Stimulated activated naive CD4-positive, alpha-beta T cell treated with Interleukin-2 at 50 U/mL for 16 hours (primary cell): ENCODE measurements at places on chromosomes 3 and 15.

GRCh38 chr15:40242601-40243000 is 3.7 kb downstream of the PAK6 start:
- no peak for DNase-seq

DNA sequence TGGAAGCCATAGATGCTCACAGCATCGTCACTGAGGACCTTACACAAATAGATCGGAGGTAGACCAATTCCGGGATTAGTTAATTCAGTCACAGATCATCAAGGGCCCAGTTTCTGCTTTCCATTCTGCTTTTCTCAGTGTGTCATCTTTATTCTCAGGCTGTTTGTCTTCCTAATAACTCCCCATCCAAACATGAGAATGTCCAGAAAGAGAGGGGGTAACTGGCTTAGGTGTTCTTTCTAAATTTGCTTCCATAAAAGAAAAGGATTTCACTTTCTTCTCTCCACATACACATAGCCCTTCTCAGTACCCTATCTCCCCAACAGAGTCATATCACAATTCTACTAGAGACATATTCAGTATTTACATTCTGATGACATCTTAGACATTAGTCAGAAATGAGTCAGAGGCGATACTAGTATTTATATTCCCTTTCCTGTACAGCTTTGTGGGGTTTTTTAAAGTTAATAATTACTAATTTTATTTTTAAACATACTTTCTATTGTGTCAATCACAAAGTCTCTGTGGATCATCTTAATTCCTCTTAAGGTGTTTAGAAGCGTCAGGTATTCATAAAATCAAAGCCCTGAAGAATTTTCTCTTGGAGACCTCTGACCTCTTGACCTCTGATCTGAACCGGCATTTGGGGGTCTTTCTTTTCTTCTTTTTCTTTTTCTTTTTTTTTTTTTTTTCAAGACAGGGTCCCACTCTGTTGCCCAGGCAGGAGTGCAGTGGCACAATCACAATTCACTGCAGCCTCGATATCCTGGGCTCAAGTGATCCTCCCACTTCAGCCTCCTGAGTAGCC is 24.3 kb upstream of the IL12A start:
- DNase-seq, result no peak

DNA sequence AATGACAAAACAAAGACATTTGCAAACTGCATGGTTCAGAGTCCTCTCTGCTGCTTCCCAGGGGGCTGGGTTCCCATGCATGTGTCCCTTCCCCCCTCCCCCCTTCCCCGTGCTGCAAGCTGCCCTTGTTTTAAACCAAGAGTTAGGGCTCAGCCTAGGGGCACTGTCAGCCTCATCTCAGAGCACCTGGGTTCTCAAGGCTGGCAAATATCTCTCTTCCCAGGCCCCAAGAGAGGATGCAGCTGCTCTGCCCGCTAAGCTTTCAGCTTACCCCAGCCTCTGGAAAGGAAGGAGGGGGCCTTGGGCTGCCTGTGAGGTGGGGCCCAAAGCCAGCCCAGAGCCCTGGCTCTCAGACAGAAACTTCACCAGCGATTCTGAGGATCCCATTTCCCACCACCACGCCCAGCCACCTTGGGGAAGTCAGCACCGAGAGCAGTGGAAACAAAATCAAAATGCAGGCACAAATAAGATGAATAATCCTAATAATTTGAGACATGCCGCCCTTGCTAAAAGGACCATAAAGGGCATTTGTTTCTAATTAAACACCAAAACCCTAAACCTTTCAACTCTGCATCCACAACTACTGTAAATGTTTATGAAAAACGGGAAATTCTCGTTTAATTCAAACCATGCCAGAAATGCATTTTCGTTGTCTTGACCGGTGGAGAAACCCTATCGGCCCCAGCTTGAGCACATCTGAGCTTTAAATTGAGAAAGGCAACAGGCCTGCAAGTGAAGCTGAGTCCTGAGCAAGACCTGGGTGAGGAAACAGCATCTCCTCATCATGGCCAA is 67.7 kb upstream of the WNT5A start:
- no peak for DNase-seq

DNA sequence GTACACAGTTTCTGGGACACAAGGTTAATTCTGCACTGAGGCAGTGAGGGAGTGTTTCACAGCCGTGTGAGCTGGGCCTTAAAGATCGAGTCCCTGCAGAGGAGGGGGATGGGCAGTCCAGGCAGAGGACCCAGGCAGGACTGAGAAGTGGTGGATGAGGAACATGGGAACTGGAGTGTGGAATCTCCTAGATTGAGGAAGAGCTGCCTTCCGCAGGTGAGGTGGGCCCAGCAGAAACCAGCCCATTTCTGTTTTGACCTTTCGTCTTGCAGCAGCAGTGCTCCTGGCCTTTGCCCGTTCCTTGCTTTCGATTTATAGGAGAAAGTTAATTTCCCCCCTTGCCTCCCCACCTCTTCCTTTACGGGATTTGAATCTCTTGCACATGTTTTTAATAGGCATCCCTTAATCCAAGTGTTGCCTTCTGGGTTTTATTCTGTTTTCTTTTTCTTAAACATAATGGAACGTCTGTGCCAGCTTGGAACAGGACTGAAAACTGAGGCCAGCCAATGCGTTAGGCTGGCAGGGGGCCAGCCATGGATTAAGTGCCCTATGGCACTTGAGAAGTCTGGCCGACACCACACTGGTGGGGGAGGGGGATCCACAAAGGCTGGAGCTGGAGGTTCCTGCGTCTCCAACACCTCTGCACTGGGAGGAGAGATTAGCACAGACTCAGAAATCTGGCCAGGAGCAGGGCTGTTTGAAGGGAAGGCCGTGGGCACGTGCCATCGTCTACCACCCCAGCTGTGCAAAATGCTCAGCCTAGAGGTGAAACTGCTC is 78.1 kb downstream of the AAGAB start:
- no peak for DNase-seq

DNA sequence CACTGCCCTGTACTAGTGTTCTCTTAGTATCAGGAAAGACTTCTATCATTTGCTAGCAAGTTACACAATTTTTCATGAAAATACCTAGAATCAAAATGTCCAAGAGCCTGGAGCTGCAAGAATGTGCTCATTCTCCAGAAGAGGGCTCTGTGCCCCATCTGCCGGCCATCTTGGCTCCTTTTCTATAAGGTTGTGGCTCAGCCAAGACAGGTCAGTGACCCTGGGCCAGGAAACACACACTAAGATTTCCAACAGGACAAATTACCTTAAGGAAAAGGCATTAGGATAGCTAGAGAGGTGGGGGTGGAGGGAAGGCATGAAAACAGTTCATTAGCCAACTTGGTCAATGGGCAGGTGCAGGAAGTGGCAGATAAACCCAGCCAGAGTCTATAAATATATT is 20.7 kb downstream of the TIMP4 start:
- DNase-seq, result no peak

- no peak for DNase-seq
Measured at GRCh38 chr3:44412365-44412764, 65.1 kb downstream of the ZNF445 start.

GRCh38 chr15:79431636-79432344 is at the start of gene MINAR1:
TSS of gene MINAR1 (plus strand) at chr15:79432336. CDS start at chr15:79456148, 23,812 bp downstream.
- no peak for DNase-seq

GRCh38 chr15:77798151-77798835 is 165.6 kb upstream of the LINGO1 start:
- DNase-seq, result no peak

DNA sequence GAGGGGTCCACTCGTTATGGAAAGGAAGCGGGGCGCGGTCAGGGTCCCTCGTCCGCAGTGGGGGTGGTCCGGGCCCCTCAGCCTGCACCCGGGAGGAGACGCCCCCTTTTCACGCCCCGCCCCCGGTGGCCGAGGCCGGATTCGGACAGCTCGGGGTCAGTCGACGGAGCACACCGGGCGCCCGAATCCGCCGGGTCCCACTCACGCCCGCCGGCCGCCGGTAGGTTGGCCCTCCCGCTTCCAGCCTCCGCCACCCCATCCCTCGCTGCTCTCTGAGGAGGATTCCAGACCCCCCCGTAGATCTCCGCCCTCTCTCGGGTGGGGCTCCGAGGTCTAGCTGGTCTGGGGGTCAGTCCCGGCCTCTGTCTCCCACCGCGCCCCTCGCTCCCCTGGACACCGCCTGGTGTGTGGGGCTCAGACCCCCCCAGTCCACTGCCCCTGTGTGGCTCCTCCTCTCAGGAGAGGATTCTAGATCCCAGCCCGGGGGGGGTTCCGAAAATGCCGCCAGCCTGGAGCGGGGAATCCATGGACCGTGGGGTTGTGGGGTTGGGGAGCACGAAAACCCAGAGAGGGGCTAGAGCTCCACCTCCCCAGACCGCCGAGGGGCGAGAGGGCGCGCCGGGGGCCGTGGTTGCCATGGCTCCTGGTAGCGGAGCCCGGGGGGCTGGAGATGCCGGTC is 725 bp downstream of the CHL1 start:
- DNase-seq, result no peak

DNA sequence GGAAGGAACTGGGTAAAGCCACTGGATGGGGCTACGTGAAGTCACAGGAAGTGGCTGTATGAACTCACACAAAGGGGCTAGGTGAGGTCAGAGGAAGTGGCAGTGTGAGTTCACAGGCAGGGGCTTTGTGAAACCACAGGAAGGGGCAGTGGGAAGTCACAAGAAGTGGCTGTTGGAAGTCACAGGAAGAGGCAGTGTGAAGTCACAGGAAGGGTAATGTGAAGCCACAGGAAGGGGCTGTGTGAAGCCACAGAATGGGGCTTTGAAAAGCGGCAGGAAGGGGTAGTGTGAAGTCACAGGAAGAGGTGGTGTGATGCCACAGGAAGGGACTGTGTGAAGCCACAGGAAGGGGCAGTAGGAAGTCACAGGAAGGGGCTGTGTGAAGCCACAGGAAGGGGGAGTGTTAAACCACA is 34.6 kb downstream of the GASK1A start:
- DNase-seq, result no peak

GRCh38 chr15:49031804-49032203 is 14.4 kb downstream of the SECISBP2L start:
- DNase-seq, result no peak

GRCh38 chr15:99978426-99978825 is 245.2 kb upstream of the LYSMD4 start:
- no peak for DNase-seq

- no peak for DNase-seq
Measured at GRCh38 chr3:15154326-15154725, 51.7 kb upstream of the CAPN7 start.

DNA sequence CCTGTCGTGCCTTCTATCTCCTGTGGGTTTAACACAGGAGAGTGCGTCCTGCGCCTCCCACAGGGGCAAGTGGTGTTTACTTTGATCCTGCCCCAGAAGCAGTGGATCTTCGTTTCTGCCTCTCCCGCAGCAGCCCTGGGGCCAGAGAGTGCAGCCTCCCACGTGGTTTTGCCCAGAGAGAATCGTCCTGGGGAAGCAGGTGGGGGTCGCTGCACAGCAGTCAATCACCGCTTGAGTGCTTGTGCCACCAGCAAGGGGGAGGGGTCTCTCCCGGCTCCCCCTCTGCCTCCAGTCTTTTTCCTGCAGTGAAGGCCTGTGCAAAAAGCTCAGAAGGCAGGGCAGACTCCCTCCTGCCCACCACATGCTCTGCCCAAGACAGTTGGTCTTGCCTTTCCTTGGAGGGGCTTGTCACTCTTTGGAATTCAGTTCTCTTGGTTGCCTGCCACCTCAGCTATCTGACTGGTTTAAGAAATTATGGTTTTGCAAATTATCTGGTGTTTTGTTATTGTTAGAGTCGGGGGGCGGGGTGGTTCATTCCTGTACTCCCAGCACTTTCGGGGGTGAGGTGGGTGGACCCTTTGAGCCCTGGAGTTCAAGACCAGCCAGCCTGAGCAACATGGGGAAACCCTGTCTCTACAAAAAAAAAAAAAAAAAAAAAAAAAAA is 26.9 kb downstream of the STOML1 start:
- DNase-seq, result peak; percentile 65

DNA sequence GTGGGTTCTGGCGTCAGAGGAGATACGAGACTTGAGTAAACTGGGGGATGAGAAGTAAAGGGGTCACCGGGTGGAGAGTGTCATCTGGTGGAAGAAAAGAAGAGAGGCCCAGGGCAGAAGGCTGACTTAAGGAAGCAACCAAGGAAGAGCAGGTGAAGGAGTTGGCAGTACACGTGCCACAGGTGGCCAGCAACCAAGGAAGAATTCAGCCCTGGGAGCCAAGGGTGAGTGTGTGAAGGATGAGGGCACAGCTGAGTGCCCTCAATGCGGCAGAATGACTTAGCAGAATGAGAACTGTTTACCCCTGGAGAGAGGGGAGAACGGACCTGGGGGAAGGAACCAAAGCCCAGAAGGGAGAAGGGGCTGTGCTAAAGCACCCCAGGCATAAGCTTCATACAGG is 71.3 kb downstream of the WHAMM start:
- no peak for DNase-seq

- DNase-seq, result no peak
Measured at GRCh38 chr3:38541806-38542205, 45.7 kb downstream of the EXOG start.

GRCh38 chr15:36925049-36925448 is 175.3 kb downstream of the MEIS2 start:
- no peak for DNase-seq

- DNase-seq, result no peak
Measured at GRCh38 chr15:34214135-34214534, 4.2 kb upstream of the KATNBL1 start.

DNA sequence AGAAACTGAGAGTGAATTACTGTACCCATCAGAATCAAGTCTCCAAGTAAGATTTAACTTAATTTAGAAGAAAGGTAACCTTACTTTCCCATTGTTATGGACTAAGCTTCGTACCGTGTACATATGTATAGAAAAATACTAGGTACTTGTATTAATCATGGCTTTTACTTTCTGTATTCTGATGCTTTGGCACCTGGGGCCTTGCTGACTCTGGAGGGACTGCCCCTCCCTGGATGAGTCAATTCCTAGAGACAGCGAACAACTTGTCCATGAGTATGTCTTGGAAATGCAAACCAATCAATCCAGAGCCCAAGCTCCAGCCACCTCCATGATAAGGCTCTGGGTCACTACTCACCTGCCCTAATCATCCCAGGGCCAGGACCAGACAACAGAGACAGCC is 50.0 kb upstream of the DGKG start:
- DNase-seq, result peak; percentile 7

DNA sequence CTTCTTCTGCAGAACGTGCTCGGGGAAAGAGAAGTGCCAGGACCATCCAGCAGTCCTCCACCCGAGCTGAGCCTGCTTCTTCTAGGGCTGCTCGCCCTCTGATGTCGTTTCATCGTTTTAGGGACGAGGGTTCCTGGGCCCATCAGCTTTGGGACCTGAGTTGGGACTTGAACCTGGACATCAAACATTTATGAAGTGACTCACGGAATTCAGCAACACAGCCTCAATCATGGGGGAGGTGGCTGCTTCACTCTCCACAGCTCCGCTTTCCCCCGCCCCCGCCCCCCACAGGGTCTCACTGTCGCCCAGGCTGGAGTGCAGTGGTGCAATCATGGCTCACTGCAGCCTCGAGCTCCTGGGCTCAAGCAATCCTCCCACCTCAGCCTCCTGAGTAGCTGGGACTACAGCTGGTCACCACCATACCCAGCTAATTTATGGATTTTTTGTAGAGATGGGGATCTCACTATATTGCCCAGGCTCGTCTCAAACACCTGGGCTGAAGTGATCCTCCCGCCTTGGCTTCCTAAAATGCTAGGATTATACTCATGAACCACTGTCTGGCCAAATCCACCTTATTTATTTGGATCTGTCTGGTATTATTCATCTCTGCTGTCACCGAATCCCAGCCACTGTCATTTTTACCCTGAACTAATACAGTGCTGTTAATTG is 725 bp upstream of the SCAMP2 start:
- no peak for DNase-seq

- DNase-seq, result no peak
Measured at GRCh38 chr3:134457376-134458074, 28.3 kb downstream of the ANAPC13 start.

- no peak for DNase-seq
Measured at GRCh38 chr3:27528791-27529190, 44.6 kb upstream of the SLC4A7 start.
